Stimulated activated CD4-positive, alpha-beta T cell treated with anti-CD3 and anti-CD28 coated beads, Interleukin-1b, Interleukin-23, amount 100 ng/mL, for 1 hour (primary cell): ENCODE measurements at places on chromosomes 2 and 18.

- DNase-seq = no peak
These were observed at the start of gene CHRNG for GRCh38 chr2:232539298-232540231. Gene CHRNG (plus strand): TSS chr2:232539692. CDS start chr2:232539748, 56 bp downstream.

GRCh38 chr18:52219102-52219501 lies 120.9 kb upstream of the DCC start:
- no peak for DNase-seq

GRCh38 chr2:157596992-157597681 lies 31.5 kb downstream of the ACVR1C start:
- peak; percentile 38 for DNase-seq

- no peak for DNase-seq
These were observed 31.3 kb upstream of the FZD7 start for GRCh38 chr2:202002381-202002780.

GRCh38 chr2:43194121-43194869 lies 32.1 kb downstream of the ZFP36L2 start:
- no peak for DNase-seq

- no peak for DNase-seq
These were observed 61.9 kb upstream of the SLC39A10 start for GRCh38 chr2:195594919-195595694.

DNA sequence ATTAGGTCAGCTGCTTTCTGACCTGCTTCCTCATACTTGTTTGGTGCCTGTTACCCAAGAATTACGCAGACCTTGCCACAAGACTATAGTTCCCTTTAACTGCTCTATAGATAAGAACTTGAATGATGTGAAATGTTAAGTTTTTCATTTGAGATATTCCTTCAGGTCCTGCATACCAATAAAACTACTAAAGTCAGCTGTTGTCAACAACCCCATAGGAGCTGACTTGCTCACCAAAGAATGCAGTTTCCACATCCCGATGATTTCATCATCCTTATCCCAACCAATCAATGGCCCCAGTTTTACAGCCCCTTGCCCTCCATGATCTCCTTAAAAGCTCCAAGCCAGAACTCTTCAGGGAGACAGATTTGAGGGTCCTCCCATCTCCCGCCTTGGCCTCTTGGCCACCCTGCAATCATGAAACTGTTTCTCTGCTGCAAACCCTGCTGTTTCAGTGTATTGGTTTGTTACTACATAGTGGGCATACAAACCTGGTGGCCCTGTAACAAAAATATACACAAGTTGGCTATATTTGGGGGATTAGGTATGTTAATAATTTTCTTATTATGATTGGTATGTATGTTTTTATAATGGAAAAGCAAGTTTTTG lies 396.3 kb upstream of the CHST9 start:
- no peak for DNase-seq

- DNase-seq = no peak
These were observed 32.4 kb downstream of the TMEM87B start for GRCh38 chr2:112087346-112088020.

GRCh38 chr2:101734505-101735165 lies 37.1 kb downstream of the MAP4K4 start:
- DNase-seq = no peak

- no peak for DNase-seq
These were observed 124.1 kb upstream of the ZBTB14 start for GRCh38 chr18:5419601-5420000.

DNA sequence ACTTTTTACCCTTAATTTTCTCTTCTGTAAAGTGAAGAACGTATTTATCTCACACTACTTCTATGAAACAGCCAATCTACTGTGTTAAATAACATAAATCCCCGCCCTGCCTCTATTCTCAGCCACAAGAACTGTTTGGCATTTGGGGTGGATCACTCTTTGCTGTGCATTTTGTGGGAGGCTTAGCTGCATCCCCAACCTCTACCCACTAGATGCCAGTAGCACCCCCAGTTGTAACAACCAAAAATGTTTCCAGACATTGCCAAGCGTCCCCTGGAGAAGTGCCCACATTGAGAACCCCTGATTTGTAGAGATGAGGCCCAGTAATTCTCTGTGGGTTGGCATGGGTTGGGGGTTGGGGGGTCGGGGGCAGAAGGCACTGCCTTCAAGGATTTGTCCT lies 94.7 kb upstream of the BOD1L2 start:
- DNase-seq = no peak

GRCh38 chr2:89851583-89851905 lies 1160.1 kb downstream of the RPIA start:
- DNase-seq = no peak

- DNase-seq = no peak
These were observed 339.5 kb downstream of the TXNL1 start for GRCh38 chr18:56298935-56299334.

- DNase-seq = no peak
These were observed 664 bp downstream of the CCT4 start for GRCh38 chr2:61887717-61888266.

- DNase-seq = no peak
These were observed 168.5 kb downstream of the CELF4 start for GRCh38 chr18:37396971-37397720.

GRCh38 chr2:71776227-71776626 lies 322.9 kb downstream of the DYSF start:
- DNase-seq = no peak

GRCh38 chr2:74373221-74373676 lies 6.9 kb downstream of the DCTN1 start:
- DNase-seq = no peak

GRCh38 chr2:108236676-108237335 lies 3.0 kb upstream of the SULT1C3 start:
- no peak for DNase-seq

DNA sequence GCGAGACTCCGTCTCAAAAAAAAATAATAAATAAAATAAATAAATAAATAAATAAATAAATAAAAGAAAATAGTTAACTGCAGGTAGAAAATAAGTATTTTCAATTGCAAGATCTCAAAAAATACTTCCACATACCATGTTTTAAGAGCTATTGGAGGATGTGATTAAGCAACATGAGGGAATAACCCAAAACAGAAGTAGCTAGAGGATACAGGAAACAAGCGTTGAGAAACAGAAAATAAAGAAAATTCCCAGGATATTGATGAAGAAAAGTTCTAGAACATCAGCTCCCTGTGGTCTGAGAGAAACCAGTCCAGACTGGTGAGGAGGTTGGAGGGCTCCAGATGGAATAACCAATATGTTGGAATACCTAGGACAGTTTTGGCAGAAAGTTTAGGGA lies 57.3 kb upstream of the RND3 start:
- DNase-seq = no peak

DNA sequence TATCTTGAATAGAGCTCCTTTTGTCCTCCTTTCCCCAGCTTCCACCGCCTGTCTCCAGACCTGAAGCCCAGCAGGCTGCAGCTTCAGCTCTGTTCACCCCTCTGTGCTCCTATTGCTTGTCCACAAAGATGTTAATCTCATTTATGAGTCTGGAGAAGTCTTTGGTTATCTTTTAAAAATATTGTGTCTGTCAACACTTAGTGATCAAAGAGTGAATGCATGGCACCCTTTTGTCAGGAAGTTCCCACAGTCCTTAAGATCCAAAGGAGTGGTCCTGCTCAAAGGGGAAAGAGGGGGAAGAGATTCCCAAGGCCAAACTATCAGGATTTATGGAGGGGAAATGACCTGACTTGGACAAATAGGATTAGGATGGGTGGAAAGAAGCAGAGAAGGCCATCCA lies 118.9 kb downstream of the ACAA2 start:
- no peak for DNase-seq

DNA sequence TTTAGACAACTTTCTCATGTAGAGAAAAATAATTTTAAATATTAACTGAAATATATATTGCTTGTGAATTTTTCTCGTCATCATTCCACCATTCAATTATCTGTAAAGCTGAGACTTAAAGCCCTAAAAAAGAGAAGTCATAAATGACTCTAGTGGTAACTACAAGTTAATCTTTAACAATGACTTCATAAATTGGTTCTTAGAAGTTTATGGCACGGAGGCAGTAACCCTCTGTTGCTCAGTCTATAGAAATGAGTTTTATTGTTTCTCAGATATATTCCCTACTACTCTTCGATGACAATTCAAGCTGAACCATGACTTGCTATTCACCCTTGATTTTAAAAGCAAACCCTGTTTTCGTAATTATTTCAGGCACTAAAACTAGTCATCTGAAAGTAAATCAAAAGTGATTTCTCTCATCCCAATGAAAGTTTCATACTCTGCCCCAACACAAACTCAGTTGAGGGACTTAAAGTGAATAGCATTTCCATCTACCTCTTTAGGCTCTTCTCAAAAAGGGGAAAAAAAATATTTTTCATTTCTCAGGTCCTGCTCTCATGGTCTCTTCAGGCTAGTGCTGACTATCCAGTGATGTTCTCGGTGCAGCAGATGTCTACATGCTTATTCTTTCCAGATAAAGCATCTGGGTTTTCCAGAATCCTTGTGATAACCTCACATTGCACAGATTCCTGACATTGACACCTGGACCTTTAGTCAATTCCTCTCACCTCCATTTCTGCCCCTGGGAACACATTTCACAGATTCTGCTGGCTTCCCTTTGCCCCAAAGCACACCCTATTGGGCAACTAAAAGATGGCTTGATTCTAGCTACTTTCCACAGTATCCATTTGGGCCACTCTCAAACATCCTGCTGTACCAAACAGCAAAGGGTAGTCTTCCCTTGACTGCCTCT lies 207.8 kb upstream of the LRATD1 start:
- no peak for DNase-seq

DNA sequence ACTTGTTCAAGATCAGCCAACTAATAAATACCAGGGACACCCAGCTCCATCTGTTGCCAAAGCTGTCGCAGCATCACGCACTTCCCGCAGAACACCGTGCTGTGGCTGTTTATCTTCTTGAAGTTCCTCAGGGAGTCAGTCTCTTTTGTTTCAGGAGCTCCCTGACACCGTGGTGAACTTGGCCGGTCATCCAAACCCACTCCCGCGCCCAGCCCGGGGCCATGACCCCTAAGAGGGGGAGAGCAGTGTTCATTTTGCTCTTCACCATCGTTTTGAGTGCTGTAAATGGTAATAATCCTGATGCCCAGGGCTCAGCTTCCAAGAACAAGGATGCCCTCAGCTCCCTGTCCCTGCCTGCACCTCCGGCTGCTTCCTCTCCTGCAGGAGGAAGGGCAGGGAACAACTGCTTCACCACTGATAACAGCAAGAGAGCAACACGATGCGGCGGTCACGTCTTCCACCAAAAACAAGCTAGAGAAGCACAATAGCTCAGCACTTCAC lies 131.4 kb downstream of the SEPTIN10 start:
- DNase-seq = no peak

DNA sequence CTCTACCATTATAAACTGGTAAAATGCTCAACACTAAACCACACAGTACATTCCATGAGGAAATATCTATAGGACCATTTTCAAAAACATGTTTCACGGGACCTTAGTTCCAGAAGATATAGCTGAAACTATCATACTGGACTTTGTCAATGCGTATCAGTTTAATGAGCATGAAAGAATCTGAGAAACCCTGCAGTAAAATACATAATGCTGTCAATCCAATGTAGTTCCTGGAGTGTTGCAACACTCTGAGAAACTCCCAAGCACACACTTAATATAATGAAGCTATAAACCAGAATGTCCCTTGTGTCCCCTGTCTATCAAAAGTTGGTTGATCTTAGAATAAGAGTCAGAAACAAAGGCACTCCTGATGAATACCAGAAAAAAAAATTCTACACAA lies 16.2 kb downstream of the IWS1 start:
- no peak for DNase-seq

DNA sequence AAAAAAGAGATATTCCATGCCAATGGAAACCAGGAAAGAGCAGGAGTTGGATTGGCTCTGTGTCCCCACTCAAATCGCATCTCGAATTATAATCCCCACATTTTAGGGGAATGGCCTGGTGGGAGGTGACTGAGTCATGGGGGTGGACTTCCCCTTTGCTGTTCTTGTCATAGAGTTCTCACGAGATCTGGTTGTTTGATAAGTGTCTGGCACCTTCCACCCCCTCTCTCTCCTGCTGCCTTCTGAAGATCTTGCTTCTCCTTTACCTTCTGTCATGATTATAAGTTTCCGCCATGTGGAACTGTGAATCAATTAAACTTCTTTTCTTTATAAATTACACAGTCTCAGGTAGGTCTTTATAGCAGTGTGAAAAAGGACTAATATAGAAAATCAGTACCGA lies 355.6 kb downstream of the NBAS start:
- no peak for DNase-seq

GRCh38 chr18:34126121-34126520 lies 98.6 kb downstream of the NOL4 start:
- no peak for DNase-seq

DNA sequence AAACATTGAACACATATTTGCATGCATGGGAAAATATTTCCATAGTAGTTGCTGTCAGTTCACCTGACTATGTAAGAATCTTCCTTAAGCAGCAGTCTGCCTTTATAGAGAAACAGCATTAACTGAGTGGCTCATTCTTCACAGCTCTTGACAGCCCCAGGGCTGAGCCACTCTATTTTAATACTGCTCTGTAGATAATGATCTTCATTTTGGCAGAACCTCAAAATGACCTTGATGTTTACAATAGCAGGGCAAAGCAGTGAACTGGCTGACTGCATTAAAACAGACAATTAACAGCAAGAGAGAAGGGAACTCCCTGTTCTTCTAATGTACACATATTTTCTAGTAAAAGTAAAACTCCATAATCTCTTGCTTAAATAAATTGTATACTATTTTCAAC lies 580.6 kb upstream of the SOX11 start:
- DNase-seq = no peak

DNA sequence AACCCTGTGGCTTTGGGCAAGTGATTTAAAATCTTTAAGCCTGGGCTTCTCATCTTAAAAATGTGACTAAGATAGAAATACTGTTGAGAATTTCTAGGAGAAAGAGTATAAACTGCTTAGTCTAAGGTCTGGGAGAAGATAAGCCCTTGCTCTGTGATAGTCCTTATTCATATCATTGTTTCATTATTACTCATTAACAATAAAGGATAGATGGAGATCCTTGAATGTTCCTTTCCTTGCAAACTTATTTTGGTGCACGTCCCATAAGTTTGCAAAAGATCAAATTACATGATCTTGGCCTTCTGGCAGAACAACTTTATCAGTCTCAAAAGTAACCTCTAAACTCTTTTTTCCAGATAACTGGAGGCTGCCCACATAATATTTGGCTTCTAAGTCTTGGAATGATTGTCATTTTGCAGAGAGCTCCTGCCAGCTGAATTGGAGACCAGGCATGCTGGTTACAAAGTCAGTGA lies 138.3 kb downstream of the FAM124B start:
- no peak for DNase-seq

DNA sequence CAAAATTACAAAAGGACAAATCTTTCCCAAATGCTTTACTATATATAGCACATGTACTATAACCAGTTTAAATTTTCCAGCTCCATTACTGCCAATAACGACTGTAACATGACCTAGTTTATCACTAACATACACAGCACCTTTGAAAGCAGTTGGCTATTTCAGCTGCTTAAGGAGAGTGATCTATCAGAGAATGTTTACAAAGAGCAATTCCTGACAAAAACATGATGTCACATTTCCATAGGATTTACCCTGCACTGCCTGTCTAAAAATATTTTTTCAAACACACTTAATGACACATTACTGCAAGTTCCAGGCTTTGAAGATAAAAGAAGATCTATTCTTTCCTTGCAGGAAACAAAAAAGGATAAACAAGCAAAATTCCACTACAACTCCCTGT lies 40.6 kb downstream of the ZNF516 start:
- DNase-seq = no peak
